ENCODE measurements at places on chromosomes 6 and 20.

- DNase-seq = no peak
These were observed 100.1 kb upstream of the COL21A1 start for GRCh38 chr6:56347526-56347925.

- no peak for DNase-seq
These were observed 267.7 kb upstream of the RNF24 start for GRCh38 chr20:4283016-4283415.

- no peak for DNase-seq
These were observed 7.7 kb upstream of the ZBTB24 start for GRCh38 chr6:109490713-109491112.

DNA sequence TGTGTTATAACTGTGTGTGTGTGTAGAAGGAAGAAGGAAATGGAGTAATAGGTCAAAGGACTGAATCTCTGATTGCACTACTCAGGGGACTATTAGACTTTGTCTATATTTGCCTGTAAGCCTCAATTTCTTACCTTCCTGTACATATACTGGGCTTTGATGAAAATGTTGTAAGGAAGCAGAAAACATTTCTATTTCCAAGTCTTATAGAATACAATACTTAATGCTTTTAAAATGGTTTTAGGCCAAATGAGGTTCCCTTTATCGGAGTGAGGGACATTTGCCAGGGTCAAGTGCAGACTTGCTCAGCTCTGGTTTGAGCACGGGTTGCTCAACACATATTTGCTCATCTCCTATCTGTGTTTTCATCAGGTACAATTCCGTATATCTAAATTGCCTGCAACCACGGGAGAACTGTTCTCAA, 28.3 kb downstream of the MEP1A start:
- DNase-seq = no peak

GRCh38 chr6:94130478-94130877, 711.1 kb upstream of the EPHA7 start:
- DNase-seq = no peak

GRCh38 chr6:12717356-12717755, 789 bp downstream of the PHACTR1 start:
- no peak for DNase-seq

GRCh38 chr20:21503345-21503744, 10.5 kb downstream of the NKX2-2 start:
- DNase-seq = no peak

DNA sequence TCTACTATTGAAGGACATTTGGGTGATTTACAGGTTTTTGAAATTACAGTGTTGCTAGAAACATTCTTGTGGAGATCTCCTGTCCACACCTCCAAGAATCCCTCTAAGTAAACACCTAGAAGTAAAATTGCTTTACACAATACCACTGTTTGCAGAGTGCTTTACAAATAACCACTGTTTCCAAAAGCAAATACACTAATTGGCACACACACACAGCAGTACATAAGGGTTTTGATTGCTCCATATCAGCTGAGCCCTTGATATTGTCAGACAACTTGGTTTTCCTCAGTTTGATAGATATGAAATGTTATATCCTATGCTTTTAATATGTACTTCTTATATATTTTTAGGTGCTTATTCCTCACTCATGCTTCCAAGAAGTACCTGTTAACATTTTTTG, 6.3 kb downstream of the HMGN4 start:
- no peak for DNase-seq

DNA sequence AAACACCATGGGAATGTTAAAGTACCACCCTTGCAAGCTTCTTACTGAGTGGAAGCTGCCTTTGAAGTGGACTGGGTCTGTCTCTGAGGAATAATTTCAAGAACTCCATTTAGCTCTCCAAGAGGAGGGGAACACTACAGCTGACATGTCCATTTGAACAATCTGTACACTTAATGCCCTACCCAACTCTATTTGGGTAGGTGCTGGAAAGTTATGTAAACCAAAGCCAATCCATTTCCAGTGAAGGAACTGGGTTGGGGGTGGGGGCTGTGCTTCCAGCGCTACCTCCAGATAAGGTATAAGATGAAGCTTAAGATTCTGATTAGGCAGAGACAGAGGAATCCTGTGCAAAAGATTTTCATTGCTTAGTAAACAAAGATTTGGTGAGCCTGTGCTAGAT, 122.0 kb downstream of the TCP11 start:
- no peak for DNase-seq

GRCh38 chr6:167526465-167527368, 201.8 kb downstream of the TTLL2 start:
- no peak for DNase-seq

DNA sequence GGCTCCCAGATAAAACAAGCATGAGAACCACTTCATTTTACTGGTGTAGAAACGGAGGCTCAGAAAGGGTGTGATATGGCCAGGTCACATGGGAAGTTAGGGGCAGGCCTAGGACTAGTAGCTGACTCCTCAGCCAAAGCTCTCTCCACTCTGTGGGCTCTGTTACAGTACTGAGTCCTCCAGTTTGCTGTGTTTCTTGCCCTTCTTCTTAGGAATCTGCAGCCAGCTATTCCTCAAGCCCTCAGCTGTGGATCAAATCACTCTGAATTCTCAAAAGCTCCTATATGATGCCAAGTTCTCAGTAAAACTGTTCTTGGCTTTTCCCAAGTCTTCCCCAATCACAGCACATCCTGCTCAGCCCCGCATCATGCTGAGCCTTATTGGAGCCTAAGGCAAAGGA, 42.5 kb upstream of the ADGRF1 start:
- no peak for DNase-seq

Data from stimulated activated CD4-positive, alpha-beta T cell treated with anti-CD3 and anti-CD28 coated beads, Interleukin-12 subunit alpha, Interleukin-12 subunit beta, amount 100 ng/mL, for 48 hours (primary cell).